ENCODE measurements at places on chromosomes 5 and 9.

DNA sequence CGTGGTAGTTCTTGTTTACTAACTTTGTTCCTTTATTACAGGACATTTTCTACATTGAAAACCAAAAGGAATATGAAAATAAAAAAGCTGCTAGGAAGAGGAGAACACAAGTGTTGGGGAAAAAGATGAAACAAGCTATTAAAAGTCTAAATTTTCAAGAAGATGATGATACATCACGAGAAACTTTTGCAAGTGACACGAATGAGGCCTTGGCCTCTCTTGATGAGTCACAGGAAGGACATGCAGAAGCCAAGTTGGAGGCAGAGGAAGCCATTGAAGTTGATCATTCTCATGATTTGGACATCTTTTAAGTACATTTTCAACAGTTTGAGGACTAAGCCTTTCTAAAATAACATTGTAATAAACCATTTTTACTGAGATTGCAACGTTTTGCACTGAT is 23.8 kb downstream of the PHAX start:
- H3K27me3 ChIP-seq: no peaks in the 10 kb centered on the region
- peaks cover 33% of the 10 kb centered on the region for H3K36me3 ChIP-seq
- peak; percentile 19 for DNase-seq
- peak overlapping the region; percentile 21 for H3K27ac ChIP-seq
- peak overlapping the region; percentile 3 for H3K4me3 ChIP-seq

GRCh38 chr5:160384681-160385080 is 14.3 kb upstream of the C1QTNF2 start:
- H3K36me3 ChIP-seq: no peaks in the 10 kb centered on the region
- DNase-seq: no peak
- no peaks in the 10 kb centered on the region for H3K4me1 ChIP-seq
- no peak overlapping the region for H3K27ac ChIP-seq
- H3K27me3 ChIP-seq: peaks cover 32% of the 10 kb centered on the region

- H3K36me3 ChIP-seq: peaks cover 4% of the 10 kb centered on the region
- H3K27me3 ChIP-seq: no peaks in the 10 kb centered on the region
- no peak for DNase-seq
- H3K4me3 ChIP-seq: no peak overlapping the region
Observed at GRCh38 chr9:113614843-113615648, 151.5 kb downstream of the RGS3 start.

DNA sequence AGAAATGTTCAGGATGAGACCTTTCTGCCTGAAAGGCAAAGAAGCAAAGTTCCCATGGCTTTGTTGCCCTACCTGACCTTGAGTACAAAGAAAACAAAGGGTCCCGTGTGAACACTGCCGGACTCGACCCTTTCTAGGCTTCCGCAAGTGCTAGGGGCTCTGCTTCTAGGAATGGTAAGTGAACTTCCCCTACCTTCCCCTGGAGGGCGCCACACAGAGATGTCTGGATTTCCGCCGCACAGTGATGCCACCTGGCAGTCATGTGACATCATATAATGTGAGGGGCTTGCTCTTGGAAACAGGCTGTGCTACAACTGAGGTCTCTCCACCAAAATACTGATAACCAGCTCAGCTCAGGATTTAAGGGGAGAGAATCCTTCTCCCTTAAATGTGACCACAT is 56.6 kb downstream of the HSD17B3 start:
- no peak for DNase-seq
- H3K27ac ChIP-seq: no peak overlapping the region
- peaks cover 1% of the 10 kb centered on the region for H3K27me3 ChIP-seq
- H3K36me3 ChIP-seq: no peaks in the 10 kb centered on the region

All from Calu3 (cell line).